Bronchial smooth muscle cell (primary cell): ENCODE measurements at places on chromosomes 16 and 17. TPM values are rescaled to one million over a fixed set of nuclear protein-coding genes. Genes with fewer than 3 reads are reported as not detected.

Gene PRKCA
- 17.9 and 21.0 TPM in 2 replicates for total RNA-seq

Gene PRSS36
- 0.17 and 0.47 TPM in 2 replicates for total RNA-seq

Gene NHLRC4
- 1.1 and 4.7 TPM in 2 replicates for total RNA-seq

Gene CCDC78
- total RNA-seq = 0.34 and 2.0 TPM in 2 replicates
